ENCODE measurements at places on chromosomes 1 and 21.

- no peak for DNase-seq
Observed at GRCh38 chr1:2294033-2294724, 66.1 kb downstream of the SKI start.

- no peak for DNase-seq
Observed at GRCh38 chr1:183956559-183957188, 80.9 kb downstream of the COLGALT2 start.

DNA sequence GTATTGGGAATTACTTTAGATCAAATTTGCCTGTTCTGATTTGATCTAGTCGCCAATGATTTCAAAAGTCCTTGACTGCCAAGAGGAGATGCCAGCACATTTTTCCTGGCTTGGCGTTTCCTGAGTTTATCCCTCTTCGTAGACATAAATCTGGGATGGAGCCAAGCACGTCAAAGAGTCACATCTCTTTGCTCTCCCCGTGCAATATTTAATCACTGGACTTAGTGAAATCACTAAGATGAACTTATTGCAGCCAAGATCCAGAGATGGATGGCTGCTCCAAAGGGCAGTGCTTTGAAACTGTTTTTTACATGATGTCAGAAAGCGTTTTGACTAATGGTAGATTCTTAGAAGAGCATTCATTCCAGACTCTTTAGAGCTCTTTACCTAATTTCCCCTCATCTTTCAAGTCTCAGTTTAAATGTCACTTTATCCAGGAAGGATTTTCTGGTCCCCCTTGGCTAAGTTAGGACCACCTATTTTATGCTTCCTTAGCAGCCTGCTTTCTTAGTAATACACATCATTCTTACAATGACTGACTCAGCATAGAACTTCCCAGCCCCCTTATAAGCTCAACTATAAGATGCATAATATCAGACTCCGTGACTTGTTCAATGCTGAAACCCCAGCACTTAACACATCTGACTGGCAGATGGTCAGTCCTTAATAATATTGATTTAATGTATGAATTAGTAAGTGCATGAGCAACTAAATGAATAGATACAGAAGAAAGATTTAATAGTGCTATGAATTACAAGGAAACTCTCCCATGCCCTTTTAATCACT, 94.4 kb upstream of the GREM2 start:
- DNase-seq = no peak

- no peak for DNase-seq
Observed at GRCh38 chr1:93734999-93735398, 53.4 kb upstream of the BCAR3 start.

DNA sequence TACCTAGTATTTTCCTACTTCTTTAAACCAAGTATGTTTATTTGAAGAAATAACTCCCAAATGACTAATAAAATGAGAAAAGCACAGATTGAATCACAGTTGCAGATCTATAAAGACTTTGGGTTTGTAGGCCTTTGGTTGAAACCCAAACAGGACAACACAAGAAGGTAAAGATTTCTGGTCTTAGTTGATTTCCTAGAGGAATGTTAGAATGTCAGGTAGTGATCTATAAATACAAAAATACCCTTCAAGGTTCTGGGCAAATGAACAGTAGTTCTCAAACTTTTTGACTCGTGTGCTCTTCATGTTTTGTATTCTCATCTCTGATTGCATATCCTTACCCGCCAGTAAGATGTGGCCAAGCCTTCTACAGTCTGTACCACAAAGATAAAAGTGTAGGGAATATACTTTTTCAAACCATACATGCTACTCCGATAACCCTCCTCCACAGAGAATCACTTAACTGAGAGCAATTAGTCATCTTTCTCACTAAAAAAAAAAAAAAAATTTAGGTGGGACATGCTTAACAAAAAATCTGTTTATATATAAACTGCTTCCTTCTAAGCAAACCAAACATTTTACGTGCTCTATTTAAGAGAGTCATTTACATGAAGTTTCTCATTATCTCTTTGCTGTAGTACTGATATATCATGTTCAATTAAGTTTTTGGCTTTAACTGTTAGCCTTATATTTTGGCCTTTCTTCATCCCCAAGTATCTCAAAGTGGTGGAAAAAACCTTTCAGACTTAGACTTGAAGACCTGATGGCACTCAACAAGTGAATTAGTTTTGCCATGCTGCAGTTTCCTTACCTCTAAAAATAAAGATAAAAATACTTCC, 36.0 kb downstream of the CNIH4 start:
- no peak for DNase-seq

DNA sequence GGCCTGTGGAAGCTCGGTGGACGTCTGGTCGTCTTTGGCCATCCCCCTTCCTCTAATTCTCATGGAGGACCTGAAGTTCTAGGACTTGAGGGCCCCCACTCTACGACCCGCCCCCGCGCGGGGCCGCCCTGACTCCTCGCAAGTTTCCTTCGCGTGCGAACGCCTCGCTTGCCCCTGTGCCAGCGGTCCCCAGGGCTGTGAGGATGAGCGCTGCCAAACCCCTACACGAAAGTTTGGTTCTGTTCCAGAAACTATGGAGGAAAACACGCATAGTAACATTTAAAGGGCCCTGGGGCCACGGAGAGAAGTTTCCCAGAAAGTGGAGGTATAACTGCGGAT, 304 bp upstream of the GNG12 start:
- DNase-seq = no peak

DNA sequence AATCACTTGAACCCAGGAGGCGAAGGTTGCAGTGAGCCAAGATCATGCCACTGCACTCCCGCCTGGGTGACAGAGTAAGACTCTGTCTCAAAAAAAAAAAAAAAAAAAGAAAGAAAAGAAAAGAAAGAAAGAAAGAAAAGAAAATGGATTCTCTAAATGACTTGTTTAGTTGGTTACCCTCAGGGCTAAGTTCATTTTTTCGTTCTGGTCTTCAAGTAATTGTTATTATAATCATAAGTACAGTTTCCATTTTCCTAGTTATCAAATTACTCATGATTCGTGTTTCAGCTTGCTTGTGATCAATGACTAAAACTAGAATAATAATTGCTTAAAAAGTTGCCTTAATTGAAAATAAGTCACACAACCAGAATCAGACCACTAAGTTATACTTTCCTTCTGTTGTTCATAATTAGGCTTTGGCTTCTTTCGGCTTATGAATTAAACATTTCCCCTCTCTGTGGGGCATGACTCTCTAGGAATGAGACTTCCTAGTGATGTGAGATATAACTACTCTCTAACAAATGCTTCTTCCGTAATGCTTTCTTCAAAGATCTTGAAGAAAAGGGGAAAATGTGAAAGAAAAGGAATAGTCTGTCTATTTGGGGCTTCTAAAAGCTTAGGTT, 9.6 kb upstream of the RLF start:
- DNase-seq = no peak

- DNase-seq = no peak
Observed at GRCh38 chr1:91651661-91652071, 151.0 kb downstream of the CDC7 start.

DNA sequence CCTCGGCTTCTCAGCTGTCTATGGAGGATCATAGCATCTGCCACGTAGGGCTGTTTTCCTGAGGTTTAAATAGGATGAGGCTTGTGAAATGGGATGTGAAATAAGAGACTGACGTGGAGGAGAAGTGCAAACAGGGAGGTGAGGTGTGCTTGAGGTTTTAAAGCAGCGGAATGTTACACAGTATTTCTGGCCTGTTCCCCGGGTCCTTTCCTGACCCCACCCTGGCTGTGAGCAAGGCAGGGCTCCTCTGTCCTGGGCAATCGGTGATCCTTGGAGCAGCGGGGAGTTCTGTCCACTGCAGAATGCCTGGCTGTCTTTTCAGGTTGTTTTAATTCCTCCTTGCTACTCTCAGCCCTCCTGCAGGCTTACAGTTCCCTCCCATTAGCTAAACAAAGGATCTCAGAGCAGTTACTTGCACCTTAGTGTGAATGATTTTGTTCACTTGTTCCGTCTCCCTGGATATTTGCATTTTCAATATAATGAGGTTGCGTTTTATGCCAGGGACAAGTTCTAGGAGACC, 38.6 kb downstream of the LHX4 start:
- DNase-seq = no peak

- DNase-seq = no peak
Observed at GRCh38 chr1:234330843-234331215, 42.4 kb upstream of the COA6 start.

All from glutamatergic neuron (in vitro differentiated cells).